Urinary bladder (tissue), 4 donors: ENCODE measurements at places on chromosomes 12 and 14. TPM values are rescaled to one million over a fixed set of nuclear protein-coding genes. Genes with fewer than 3 reads are reported as not detected.
A peak's percentile ranks its signal among the peaks of the same experiment; 100 is the strongest.

The OR2AP1 gene
- not detected for total RNA-seq

The RND1 gene
- total RNA-seq, result 0.53 TPM

The DNAH10 gene
- 0.90 TPM for total RNA-seq

- no peak for DNase-seq
Measured at GRCh38 chr14:80607430-80608190, 333.9 kb downstream of the CEP128 start.

DNA sequence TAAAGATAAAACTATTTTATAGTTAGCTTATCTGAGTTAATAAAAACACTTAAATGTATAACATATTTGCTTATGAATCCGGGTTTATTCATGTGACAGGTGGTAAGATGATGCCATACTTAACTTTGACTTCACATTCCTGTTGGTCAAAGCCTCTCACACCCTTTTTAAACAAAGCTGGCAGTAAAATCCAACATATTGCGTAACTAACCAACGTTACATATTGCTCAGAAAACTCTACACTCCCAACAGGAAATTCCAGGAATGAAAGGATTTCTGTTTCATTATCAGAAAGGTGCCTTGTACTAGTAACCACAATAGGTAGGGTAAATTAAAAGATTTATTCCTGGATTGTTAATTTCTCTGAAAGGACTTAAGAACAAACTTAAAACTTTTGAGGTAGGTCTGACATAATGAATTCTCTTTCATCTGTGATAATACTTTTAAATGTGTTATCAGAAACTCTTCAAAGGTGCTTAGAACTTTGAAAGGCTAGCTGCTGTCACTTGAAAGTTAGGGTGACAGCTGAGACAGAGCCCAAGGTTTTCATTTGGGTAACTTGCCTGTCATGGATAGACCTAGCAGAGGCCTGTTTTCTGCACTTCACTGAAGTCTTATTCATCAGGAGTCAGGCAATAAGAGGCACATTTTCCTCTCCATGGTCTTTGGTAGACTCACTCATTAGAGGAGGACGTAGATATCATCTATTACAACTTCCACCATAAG, 23.8 kb upstream of the CATSPERB start:
- no peak for DNase-seq

DNA sequence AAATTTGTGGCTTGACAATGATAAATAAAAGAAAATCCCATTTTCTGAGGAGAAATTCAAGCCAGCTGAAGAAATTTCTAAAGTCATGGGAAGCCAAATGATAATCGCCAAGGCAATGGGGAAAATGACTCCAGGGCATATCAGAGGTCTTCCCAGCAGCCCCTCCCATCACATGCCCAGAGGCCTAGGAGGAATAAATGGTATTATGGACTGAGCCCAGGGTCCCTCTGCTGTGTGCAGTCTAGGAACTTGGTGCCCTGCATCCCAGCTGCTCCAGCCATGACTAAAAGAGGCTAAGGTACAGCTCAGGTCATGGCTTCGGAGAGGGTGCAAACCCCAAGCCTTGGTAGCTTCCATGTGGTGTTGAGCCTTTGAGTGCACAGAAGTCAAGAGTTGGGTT, 4.4 kb downstream of the CLEC12A start:
- no peak for DNase-seq

- DNase-seq, result no peak
Measured at GRCh38 chr12:82040987-82041743, 282.0 kb upstream of the PPFIA2 start.

GRCh38 chr14:68685419-68686204, 107.3 kb downstream of the ZFP36L1 start:
- no peak for DNase-seq

GRCh38 chr12:92961949-92962348, 32.9 kb upstream of the EEA1 start:
- no peak for DNase-seq

DNA sequence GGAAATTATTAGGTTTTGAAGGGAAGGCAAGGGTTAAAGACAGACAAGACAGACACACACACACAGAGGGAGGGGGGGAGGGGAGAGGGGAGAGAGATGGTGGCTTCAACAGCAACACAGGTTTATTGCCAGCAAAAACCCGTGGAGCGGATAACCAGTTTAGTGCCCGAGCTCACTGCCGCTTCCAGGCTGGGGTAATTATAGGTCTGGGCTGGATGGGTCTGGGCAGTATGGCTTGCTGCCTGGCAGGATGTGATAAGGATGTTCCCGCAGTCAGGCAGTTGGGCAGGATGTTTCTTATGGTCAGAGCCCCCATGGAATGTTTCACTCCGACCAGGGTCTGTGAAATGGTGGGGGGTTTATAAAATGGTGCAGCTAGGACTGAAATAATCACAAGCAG, 4.4 kb upstream of the TDRD9 start:
- no peak for DNase-seq

DNA sequence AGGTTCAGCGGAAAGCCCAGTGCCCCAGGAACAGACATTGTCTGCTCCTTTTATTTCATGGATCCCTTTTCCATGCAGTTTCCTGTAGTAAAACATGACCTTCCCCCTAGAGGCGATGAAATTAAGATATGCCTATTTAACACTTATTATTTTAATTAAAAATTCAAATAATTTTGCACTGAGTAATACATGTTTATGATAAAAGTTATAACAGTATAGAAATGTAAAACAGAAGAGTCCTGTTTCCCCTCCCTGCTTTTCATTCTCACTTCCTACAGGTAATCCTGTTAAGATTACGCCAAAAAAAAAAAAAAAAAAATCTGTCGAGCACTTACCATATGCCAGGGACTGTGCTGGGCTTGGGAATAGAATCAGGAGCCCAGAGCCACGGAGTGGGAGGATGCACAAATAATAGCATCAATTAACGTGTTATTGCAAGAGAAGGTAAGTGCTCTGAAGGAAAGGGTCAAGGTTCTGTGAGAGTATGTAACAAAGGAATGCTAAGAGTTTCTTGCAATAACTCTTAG, 830 bp upstream of the LPCAT3 start:
- DNase-seq, result no peak

- no peak for DNase-seq
Measured at GRCh38 chr12:46946137-46946536, 120.3 kb upstream of the SLC38A4 start.

GRCh38 chr12:39972119-39972518, 133.8 kb downstream of the SLC2A13 start:
- no peak for DNase-seq

- DNase-seq, result no peak
Measured at GRCh38 chr14:92944976-92945375, 22.0 kb downstream of the CHGA start.

DNA sequence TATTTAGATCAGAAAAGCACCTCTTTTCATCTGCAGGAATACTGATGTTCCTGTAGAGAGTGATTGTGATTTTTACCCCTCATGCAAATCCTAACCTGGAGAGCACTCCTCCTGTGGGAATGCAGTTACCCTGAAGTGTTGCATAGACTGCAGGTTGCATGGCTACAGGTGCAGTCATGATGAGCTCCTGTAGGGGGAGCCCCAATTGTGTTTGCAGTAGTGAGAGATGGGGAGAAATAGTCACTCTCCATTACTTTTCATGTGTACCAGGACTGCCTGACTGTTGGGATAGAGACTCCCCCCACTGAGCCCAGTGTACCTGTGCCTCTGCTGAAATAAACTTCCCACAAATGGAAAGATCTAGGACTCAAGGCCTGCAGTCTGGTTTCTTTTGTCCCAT, 1086.5 kb downstream of the SLC6A15 start:
- no peak for DNase-seq

DNA sequence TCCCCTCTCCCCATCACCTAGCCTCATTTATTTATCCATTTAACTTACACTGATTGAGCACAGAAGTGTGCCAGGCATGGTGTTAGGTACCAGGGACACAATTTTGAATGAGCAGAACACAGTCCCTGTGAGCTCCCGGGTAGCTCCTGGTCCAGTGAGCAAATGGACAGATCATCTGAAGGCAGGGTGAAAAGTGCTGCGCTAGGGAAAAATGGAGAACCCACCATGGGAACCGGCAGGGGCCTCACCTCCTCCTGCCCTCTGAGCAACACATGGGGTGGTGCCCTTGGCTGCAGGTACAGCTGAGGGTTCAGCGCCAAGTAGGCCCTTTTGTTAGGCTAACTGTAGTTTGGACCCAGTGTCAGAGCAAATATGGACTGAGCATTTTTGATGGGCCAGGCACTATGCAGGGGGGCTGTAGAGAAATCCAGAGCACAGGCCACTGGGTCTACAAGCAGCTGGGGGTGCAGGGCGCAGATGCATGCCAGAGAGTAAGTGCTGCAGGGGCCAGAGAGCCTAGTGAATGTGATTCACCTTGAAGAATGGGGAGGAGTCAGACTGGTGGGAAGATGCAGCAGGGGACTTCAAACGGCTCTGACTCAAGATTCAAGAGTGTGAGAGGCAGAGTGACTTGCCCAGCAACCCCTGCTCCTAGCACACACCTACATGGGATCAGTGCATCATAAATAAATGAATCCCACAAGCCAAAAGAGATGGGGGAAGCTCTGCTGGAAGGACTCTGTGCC, 28.2 kb downstream of the LTBP2 start:
- no peak for DNase-seq

- no peak for DNase-seq
Measured at GRCh38 chr12:21773806-21774205, 700 bp downstream of the KCNJ8 start.

DNA sequence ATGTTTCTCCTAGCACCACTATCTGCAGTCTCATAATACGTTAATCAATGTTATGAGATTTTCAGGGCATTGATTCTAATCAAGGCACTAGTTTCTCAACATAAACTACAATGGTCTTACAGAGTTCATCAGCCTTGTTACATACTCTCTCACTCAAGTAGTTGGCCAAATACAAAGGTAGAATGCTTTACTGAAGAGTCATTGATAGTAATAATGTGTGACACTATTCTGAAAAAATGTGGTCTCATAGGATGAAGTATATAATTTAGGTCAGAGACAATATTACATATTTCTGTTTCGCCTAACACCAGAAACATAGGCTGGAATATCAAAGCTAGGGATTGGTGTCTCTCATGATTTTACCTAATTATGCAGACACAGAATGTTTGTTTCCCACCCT, 35.2 kb upstream of the MDGA2 start:
- no peak for DNase-seq

- DNase-seq, result peak; percentile 69
Measured at GRCh38 chr14:71355324-71356201, 448.3 kb downstream of the PCNX1 start.

DNA sequence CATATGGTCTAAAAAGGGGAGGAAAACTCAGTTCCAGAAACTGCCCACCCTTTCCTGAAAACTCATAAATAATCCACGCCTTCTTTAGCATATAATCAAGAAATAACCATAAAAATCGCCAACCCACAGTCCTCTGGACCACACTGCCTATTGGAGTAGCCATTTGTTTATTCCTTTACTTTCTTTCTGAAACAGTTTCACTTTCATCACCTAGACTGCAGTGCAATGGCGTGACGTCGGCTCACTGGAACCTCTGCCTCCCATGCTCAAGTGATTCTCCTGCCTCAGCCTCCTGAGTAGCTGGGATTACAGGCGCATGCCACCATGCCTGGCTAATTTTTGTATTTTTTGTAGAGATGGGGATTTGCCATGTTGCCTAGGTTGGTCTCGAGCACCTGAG, 44.2 kb downstream of the CLMN start:
- DNase-seq, result no peak
